ENCODE measurements at places on chromosomes 5 and 9.

DNA sequence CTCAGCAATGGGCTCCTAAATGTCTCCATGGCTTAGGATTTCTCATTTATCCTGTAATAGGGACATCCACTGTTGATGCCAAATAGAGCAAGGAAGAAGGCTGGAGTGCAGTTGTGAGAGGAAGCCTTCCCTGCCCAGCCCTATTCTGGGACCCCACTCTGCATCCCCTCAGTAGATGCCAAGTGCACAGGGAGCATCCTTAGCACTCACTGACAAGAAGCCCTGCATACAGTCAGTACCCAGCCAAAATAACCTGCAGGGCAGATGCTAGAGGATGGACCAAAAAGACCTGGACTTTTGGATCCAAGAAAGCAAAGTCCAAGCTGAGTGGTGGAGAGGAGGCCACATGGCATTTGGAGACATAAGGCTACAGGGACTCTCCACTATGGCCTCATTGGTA, 113.5 kb upstream of the SPOCK1 start:
- no peak for DNase-seq

GRCh38 chr5:151912360-151912759, 12.3 kb downstream of the GLRA1 start:
- DNase-seq: no peak

- DNase-seq: no peak
Measured at GRCh38 chr5:97133101-97133500, 9.3 kb downstream of the LIX1 start.

- DNase-seq: no peak
Measured at GRCh38 chr5:32482193-32482592, 37.7 kb upstream of the ZFR start.

DNA sequence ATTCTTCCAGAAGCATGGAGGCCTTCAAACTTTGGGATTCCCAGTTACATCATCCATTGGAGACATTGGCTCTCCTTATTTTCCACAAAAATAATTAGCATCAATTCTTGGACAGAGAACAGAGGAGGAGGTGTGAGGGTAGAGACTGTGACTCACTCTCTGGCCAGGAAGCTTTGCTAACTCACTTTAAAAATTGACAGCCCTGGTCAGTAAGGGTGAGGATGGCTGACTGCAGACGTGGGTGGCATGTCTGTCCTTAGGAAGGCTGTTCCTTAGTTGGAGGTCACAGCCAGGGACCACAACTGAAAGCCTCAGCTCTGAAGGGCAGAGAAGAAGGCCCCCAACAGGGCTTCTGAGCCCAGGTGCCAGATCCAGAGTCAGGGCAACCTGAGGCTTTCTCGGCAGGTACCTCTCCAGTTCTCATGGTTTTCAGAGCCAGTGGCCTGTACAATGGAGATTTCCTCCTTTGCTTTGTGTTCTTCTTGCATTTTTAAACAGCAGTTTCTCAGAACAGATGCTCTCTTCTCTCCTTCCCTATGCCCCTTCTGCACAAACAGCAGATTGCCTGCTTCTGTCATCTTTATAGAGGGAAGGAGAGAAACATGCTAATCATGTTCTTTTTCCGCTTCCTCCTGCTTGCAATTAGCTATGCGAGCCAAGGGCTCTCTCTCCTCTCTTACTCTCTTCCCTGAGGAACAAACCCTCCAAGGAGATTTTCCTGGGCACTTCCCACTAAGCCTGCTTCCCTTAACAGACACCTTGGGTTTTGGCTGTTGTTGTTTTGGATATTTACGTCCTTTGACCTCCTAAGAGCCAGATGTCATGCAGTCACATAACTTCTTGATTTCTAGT, 92.5 kb upstream of the ZNF366 start:
- DNase-seq: no peak

- DNase-seq: no peak
Measured at GRCh38 chr5:74272831-74273451, 367.6 kb downstream of the ENC1 start.

DNA sequence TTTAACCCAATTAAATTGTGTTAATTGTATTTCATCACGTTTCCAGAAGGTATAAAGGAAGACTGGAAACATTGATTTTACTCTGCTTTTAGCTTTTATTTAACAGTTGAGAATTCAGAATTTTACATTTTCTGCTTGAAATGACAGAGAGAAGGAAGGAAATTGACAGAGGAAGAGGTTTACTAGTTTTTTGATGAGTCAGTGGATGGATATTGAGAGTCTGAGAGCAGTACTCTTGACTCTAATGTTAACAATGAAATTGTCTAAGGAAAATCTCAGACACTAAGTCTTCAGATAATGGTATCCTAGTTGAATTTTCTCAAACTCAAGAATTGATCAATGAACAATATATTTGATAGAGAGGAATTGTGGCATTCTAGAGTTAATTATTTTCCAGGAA, 60.6 kb downstream of the IPO11 start:
- no peak for DNase-seq
